ENCODE measurements at places on chromosomes 3 and 15.

DNA sequence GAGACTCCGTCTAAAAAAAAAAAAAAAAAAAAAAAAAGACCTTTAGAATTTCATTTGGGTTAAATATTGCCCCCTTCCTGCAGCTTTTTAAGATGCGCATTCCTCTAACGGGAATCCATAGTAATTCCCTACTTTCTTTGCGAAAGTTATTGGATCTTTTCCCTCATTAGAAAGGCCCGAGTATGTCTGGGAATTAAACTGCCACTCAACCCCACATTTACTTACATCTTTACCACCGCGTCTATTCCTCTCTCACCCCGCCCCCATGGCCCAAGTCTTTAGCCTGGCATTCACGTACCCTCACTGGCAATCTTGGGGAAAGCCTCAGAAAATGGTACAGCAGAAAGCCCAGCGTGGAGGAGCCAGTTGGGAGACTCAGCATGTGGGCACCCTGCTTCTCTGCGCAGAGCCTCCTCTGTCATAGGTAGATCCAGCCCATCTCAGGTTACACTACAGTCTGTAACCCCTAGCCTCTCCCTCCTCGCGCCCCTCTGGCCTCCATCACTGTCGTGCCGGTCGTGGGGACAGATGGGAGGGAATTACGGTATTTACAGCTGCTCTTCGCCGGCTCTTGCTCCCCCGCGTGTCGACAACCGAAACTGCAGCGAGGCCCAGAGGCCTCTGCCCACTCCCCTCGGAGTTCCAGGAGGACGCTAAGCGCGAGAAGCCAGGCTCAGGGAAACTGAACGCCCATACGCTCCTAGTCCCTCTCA, 6.4 kb upstream of the ANKDD1A start:
- DNase-seq: peak; percentile 84

DNA sequence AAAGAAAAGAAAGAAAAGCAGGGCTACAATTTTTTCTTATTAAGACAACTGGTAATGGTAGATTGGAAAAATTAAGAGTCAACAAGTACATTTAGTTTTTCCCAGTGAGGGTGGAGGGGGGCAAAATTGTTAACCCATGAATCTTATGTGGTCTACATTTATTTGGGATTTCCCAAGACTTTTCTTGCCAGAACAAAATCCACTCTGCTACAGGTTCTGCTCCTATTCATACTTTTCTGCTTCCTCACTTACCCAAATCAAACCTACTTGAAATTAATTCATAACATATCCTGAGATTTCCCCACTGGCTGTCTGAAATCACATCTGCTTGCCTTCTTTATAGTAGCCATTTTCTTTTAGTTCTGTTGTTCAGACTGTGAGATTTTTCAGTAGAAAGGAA, 41.1 kb downstream of the VGLL3 start:
- no peak for DNase-seq

GRCh38 chr3:3110749-3111361, 681 bp upstream of the IL5RA start:
- DNase-seq: no peak

GRCh38 chr15:39468331-39468730, 112.5 kb upstream of the THBS1 start:
- DNase-seq: no peak

- DNase-seq: no peak
These were observed 23.1 kb upstream of the USP3 start for GRCh38 chr15:63481105-63481810.

- DNase-seq: no peak
These were observed 299.9 kb upstream of the MME start for GRCh38 chr3:154780263-154780662.

DNA sequence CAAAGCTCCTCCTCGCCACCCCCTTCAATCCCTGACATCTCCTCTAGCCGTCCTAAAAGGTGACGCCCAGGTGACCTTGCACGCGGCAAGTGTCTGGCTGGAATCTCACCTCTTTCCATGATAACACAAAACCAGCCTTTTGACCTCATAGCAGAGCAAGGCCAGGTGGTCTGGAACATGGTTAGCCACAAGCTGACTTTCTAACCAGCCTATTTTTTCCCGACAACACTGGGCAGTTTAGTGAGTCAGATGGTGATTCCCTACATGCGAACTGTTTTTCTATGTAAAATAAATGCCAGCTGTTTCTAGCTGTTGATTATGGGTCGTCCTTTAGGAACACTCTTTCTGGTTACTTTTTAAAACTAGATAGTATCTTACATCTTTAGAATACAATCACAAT, 243.0 kb downstream of the CD47 start:
- no peak for DNase-seq

DNA sequence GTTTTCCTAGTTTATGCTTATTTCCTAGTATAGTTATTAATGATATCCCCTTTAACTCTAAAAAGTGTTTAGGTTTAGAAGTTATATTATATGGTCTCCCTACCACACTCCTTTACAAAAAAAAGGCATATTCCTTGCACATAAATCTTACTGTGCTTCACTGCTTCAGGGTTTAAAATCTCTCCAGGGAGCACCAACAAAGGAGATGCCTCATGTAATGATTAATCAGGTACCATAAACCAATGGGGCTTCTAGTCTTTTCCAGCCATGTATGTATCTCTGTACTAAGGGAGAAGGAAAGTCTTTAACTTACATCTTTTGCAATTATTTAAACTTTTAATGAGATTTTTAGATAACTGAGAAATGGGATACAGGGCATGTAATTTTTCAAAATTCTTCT, 91.5 kb upstream of the RBMS3 start:
- no peak for DNase-seq

GRCh38 chr3:191094057-191094845, 104.8 kb upstream of the OSTN start:
- DNase-seq: no peak

DNA sequence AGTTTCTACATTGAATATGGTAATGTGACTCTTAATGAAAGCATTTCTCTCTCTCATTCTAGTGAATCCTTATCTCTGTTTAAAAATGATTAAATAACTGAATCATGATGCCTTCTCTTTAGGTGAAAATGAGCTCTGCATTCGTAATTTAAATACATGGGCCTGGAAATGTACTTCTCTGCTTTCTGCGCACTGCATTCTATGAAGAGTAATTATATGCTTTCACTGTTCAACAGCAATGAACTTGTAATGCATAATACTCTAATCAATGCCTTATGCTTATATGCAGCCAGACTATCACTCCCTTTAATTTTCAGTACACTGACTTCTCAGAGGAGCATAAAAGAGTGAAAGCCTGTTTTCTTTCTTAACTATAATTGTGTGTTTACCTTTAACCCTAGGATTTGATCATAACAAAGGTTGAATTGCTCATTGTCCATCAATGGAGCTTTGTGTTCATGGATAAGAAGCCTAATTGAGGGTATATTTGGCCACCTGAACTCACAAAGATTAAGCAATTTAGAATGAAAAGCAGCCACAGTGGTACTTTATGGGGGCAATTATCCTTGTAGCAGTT, 330.8 kb upstream of the PDZRN3 start:
- DNase-seq: no peak

- no peak for DNase-seq
These were observed 523.1 kb upstream of the FRG2C start for GRCh38 chr3:75140904-75141615.

DNA sequence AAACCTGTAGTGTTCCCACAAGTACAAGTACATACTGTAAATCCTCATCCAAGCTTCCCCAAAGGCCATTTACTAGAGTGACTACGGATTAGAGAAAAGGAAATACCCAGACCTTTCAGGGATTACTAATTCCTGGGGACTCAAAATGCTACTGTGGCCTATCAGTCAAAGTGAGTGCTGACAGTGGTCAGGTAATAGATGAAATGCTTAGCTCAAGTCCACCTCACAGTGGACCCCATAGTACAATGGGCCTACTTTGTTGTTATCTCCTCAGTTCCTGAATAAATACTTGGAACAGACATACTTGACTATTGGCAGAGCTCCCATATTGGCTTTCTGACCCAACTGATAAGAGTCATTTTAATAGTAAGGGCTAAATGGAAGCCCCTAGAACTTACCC, 61.6 kb downstream of the MAP4 start:
- no peak for DNase-seq

DNA sequence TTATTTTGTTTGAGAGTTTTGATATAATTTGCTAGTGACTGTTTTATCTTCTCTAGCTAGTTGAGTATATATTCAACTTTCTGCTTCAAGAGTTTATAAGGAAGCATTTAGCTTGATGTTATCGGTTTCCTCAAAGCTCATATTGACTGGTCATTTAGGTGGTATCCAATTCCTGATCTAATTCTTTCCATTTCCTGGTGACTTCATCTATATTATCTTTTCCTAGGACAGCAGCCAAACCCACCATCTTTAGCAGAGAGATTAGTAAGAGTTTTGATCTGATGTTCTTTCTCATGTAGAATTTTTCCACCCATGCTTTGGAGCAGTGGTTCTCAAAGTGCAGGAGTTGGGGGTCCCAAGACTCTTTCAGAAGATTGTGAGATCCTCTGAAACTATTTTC, 148.6 kb upstream of the STT3B start:
- DNase-seq: no peak

DNA sequence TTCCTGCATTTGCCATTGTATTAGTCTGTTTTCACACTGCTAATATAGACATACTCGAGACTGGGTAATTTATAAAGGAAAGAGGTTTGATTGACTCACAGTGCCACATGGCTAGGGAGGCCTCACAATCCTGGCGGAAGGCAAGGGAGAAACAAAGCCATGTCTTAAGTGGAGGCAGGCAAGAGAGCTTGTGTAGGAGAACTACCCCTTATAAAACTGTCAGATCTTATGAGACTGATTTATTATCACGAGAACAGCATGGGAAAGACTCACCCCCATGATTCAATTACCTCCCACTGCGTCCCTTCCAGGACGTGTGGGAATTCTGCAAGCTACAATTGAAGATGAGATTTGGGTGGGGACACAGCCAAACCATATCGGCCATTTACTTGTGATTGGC, 27.8 kb downstream of the YEATS2 start:
- DNase-seq: no peak

DNA sequence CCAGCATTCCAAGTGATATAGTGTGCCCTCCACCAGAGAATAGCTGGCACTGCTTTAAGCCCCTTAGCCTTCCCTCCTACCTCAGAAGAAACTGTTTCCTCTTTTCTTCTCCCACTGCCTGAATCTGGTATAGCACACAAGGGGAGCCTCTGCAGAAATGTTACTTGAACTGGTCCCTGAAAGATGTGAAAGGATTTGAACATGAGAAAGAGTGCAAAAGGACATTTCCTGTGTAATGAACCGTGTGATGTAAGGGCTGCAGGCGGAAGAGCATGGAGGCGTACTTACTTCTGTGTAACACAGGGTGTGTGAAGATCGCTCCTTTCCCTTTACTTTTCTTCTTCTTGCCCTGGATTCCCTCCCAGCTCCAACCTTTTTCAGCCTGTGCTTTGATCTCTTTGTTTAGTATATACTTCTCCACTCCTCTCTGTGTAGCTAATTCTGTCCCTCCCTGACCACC, 8.4 kb downstream of the TMOD3 start:
- DNase-seq: no peak

DNA sequence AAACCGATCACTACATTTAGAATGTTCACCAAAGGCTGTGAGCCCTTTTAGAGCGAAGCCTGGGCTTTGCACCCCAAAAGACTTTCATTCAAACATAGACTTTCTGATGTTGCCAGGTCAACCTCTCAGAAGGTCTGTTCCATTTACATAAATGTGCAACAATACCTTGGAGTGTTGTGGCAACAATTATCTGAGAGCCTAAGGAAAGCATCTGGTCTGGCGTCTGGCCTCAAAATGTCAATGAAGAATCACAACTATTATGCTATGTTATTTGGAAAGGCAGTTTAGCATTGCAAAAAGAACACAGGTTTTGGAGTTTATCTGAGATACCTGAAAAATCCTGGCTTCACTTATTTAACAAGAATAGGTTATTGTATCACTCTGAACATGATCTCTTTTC, 50.0 kb downstream of the POLR2M start:
- DNase-seq: no peak

DNA sequence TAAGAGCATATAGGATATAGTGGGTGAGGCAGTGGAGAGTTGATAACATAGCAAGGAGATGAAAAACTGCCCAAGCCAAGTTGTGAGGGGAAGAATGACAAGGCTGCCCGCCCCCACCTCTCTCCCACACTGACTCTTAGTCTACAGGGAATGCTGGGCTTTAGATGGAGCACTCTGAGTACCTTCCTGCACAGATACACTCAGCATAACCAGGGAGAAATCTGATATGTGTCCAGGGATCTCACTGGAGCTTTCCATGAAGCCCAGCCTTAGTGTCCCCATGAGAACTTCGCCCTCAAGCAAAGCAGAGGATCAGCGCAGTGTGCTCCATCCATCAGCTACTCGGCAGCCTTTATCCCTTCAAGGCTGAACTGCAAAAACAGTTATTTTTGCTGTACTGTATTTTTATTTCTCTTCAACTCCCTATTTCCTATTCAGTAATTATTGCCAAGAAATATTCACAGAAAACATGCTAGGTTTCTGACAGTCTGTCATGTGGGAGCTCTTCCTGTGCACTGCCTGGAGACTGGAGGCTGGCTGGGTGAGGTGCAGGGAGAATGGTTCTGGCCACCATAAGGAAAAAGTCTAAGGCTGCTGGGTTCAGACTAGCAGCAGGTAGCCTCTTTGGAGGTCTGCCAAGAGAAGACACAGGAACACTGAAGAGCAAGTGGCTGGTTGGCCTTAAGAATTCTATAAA, 475.2 kb upstream of the PPP2R3A start:
- no peak for DNase-seq

DNA sequence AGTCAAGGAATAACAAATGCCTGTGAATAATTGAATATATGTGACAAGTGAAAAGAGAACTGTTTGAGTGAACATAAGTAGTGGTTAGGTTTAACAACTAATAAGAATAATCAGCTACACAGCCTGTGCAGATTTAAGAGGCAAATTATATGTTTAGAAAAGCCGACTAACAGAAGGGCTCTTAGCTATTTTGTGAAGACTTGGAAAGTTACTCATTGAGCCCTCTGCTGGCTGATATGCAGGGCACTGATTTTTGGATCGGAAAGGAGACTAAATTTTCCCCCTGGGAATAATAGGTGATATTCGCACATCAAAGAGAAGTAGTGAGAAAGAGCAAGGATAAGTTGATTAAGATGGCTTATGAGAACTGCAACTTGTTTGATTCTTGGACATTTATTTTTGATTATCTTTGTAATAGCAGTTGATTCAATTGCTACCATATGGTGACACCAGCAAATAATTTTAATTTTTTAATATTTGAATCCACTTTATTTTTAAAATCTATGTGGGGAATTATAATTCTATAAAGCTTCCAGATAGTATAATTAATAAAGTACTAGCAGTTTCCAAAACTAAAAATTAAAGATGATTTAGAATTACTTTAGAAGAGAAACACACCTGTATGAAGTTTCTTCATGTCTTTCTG, 156.2 kb downstream of the NLGN1 start:
- DNase-seq: no peak

- no peak for DNase-seq
These were observed 7.0 kb upstream of the NR2F2 start for GRCh38 chr15:96323319-96324145.

GRCh38 chr3:102299125-102299877, 135.5 kb upstream of the ZPLD1 start:
- DNase-seq: no peak

- no peak for DNase-seq
These were observed 1026.6 kb downstream of the ROBO1 start for GRCh38 chr3:78741066-78741645.

GRCh38 chr15:93179700-93180102, 90.7 kb upstream of the RGMA start:
- DNase-seq: no peak

- DNase-seq: no peak
These were observed 562.9 kb upstream of the CBLB start for GRCh38 chr3:106431721-106432120.
